Astrocyte (in vitro differentiated cells and primary cell): ENCODE measurements at places on chromosomes 5 and 9.

DNA sequence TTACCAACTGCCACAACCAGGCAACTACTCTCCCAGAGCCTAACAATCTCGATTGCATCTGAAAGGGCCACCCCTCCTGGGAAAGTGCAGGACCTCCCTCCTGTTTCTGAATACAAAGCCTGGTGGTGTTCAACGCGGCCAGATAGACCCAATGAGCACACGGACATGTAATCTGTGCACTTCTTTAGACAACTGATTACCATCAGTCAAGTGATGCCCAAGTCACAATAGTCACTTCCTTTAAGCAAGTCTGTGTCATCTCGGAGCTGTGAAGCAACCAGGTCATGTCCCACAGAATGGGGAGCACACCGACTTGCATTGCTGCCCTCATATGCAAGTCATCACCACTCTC, 739 bp downstream of the C9orf72 start:
- peak; percentile 23 for DNase-seq

DNA sequence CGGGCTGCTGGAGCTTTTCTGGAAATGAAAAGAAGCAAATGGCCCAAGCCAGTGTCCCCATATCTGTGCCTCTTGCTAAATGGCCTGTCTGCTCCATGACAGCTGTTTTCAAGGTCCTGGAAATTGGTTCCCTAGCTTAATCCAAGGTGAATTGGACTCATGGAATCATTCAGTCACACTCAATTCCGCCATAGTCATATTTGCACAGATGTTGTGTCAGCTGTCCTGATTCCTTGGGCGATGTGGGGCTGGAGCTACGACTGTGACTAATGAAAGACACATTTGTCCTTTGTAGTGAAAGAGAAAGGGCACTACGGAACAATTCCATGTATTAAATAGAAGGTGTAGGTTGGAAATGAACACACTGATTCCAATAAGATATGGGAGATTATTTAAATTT, 102.9 kb upstream of the MEGF10 start:
- DNase-seq = no peak

DNA sequence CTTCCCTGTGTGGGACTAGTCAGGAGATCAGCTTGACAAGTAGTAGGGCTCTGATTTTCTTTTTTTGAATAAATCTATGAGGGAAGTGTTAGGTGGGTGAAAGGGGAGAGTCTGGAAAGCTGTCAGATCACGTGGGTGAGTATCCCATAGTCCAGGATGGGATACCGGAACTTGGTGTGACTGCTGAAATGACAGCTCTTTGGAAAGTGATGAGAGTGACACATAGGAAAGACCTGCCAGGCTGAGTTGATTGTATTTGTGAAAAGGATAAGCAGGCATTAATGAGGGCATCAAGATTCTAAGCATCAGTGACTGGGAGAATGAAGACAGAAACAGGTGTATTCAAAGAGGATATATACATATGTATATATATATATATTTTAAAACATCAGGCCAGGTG, 35.6 kb downstream of the ACTBL2 start:
- no peak for DNase-seq

DNA sequence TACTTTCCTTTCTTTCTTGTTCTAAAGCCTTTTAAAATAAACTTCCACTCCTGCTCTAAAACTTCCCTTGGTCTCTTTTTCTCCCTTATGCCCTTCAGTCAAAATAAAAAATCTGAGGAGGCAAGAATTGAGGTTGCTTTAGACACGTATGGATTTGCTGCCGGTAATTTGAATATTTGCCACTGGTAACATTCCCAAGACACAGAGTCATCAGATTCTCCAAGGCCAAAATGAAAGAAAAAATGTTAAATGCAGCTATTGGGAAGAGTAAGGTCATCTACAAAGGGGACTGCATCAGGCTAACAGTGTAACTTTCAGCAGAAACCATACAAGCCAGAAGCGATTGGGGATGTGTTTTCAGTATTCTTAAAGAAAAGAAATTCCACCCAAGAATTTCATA, 311.1 kb downstream of the CDH18 start:
- peak; percentile 66 for DNase-seq

DNA sequence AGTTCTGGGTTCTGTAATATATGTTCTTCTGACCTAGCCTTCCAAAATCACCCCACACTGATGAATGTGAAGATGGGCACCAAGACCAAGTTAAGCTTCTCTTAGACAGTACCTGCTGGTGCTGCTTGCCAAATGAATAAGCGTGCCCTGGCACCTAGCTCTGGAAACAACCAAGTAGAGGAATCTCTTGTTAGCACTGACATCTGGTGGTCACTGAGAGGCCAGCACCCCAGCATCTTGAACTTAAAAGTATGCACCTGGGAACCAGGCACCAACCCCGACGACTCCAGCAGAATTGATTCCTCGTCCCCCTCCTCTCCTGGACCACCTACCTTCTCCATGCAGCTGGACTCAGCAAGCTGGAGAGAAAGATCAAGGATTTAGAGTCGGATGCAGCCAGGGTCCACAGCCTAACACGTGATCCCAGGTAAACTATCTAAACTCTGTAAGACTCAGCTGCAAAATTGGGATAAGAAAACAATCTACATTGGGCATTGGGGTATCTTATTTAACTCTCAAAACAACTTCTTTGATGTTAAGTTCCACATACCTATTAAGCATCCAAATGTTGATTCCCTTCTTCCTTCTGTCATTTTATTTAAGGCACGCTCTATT, 89.8 kb downstream of the SLC1A3 start:
- peak; percentile 41 for DNase-seq
